ENCODE measurements at places on chromosomes 4 and X.

DNA sequence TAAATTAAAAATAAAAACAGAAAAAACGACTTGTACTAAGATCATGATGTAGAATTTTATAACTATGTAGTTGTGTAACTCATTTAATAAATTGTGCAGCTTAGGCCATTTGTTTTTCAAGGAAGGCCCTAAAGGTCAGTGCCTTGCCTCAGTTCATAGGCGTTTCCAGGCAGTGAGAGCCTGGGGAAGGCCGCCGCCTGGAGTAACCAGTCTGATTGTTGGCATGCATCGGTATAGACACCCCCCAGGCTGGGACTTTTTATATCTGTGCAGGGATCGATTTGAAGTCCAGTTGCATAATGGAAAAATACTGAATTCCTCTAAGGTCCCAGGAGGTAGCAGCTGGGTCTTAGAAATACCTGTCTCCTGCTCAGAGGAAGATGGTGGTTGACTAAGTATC, 77.2 kb downstream of the TMEM131L start:
- no peak for DNase-seq

DNA sequence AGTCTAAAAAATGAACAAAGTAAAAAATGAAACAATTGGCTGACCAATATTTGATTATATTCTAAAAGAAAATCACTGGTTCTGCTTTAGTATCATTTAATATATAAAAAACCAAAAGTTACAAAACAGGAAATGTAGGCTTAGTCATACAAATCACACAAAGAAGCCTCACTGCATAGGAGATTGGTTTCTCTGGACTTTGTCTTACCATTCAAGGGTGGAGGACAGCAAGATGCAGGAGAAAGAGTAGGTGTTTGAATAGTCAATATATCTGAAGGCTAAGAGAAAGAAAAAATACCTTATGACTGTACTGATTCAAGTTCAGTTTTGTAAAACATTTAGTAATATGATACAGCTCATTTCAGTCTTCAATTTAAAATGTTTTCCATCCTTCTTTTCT, 28.6 kb upstream of the TAF9B start:
- no peak for DNase-seq

- DNase-seq: no peak
Measured at GRCh38 chr4:169231647-169232262, 39.0 kb downstream of the SH3RF1 start.

GRCh38 chrX:10326578-10326977, 169.8 kb downstream of the CLCN4 start:
- no peak for DNase-seq

DNA sequence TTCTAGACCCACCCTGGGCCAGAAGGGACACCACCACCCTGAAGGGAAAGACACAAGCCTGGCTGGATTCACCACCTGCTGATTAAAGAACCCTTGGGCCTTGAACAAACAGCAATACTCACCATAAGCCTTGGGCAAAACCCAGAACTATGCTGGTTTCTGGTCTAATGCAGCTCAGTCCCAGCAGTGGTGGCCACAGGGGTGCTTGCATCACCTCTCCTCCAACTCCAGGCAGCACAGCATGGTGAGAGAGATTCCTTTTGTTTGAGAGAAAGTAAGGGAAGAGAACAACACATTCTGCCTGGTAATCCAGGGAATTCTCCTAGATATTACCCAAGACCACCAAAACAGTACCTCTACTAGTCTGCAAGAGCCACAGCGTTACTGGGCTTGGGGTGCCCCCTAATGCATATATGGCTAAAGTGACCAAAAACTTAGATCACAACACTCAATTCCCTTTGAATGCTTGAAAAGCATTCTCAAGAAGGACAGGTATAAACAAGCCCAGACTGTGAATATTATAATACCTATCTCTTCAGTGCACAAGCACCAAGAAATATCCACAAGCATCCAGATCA, 25.7 kb downstream of the RNF128 start:
- DNase-seq: no peak

GRCh38 chr4:132502096-132502552, 647.0 kb upstream of the PCDH10 start:
- DNase-seq: no peak

GRCh38 chr4:131427000-131427399, 1722.1 kb upstream of the PCDH10 start:
- DNase-seq: no peak

DNA sequence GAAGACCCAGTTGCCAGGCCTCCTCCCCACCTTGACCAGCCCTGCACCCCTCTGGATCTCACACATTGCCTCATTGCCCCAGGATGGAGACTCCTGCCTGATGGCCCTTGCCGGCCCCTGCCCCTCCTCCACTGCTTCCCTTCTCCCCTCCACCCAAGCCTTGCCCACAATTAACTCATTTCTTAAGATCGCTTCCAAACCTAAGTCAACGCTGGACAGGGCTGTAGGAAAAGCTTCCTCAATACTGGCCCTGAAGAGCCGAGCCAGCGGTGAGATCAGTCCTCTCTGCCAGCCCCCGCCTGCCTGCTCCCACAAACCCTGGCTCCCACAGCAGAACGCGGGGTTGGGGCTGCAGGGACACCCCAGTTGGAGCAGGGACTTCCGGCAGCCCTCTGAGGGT, 7.5 kb upstream of the HAUS7 start:
- no peak for DNase-seq

GRCh38 chr4:152820073-152820472, 40.3 kb downstream of the ARFIP1 start:
- no peak for DNase-seq

DNA sequence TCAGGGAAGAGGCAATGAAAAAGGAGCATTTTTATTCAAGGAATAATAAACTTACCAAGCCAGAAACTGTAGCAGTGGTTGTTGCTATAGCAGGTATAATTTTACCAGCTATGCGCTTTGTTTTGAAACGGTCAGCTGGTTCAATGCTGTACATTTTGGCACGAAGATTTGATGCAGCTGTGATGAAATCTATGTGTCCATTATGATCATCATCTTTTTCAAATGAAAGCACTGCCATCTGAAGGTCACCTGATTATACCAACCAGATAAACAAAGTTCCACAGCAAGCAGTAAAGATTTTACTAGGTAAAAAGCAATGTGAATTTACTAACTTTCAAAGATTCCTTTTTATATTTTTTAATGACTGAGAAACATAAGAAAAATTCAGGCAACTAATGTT, 66.4 kb downstream of the STAP1 start:
- no peak for DNase-seq

- DNase-seq: no peak
Measured at GRCh38 chr4:65508168-65508567, 162.1 kb downstream of the EPHA5 start.

- no peak for DNase-seq
Measured at GRCh38 chrX:13093529-13094140, 49.2 kb upstream of the FAM9C start.

DNA sequence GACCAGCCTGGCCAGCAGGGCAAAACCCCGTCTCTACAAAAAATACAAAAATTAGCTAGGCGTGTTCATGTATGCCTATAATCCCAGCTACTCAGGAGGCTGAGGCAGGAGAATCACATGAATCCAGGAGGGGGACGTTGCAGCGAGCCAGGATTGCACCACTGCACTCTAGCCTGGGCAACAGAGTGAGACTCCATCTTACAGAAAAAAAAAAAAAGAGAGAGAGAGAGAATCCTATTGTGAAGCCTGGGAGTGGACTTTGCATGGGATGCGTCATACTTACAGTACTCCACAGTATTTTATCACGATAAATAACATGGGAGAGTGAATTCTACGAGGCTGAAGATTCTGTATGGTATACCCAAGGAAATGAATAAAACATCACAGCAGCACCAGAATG, 139.6 kb downstream of the AASDH start:
- DNase-seq: no peak

DNA sequence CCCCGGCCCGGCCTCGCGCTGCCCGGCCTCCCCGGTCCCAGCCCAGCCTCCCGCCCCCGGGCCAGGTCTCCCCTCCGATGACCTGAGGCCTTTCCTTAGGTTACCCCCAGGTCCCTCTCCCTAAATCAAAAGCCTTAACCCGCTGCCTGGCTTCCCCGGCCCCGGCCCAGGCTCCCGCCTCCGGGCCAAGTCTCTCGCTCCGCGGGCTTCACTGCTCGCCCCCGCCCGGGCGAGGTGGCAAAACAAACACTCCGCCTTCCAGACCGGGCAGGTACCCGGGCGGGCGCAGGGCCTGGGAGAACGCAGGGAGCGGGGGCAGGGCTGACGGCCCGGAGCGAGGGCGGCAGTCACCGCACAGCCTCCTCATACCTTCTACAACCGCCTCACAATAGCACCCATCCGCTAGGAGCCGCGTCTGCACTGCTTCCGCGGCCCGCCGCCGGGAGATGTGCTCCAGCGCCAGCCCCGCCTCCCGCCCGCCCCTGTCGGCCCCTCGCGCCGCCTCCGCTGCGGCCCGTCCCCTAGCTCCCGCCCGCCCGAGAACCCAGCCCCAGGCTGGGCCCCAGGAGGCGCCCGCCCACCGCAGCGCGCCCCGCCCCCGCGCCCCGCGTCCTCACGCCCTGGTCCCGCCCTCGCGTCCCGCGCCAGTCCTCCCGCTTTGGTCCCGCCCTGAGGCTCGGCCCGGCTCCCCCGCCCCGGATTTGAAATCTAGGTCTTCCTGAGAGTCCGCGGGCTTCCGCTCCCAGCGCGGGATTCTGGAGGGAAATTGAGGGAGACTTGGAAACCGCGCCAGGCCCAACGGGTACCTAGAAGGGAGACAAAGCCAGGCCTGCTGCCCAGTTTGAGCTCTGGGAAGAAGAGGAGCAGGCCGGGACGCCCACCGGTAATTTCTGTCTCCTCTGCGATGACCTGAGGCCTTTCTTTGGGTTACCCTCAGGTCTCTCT, at the start of the genes CASP3 and PRIMPOL:
TSS of gene CASP3 (minus strand) at position 422 of the 945 bp plus-strand sequence. CDS start 10,994 bp downstream, outside the sequence.
TSS of gene PRIMPOL (plus strand) at position 713 of the 945 bp plus-strand sequence. CDS start 7,403 bp downstream, outside the sequence.
- peak; percentile 92 for DNase-seq

DNA sequence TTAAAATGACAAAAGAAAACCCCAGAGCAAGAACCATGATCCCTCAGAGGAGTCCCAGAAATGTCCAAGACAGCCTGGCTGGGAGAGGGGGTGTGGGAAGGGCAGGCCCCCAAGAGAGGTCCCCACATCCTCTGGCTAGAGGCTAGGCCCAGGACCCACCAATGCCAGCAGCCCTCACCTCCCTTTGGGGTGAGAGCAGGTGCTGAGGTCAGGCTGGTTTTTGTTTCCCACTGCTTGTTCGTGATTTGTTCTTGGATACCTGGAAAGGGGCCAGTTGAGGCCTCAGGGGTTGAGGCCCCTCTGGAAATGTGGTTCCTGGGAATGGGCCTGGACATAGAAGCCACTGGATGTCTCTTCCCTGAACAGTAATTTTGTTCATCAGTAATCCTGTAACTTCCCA, 2.3 kb upstream of the GRSF1 start:
- DNase-seq: no peak

DNA sequence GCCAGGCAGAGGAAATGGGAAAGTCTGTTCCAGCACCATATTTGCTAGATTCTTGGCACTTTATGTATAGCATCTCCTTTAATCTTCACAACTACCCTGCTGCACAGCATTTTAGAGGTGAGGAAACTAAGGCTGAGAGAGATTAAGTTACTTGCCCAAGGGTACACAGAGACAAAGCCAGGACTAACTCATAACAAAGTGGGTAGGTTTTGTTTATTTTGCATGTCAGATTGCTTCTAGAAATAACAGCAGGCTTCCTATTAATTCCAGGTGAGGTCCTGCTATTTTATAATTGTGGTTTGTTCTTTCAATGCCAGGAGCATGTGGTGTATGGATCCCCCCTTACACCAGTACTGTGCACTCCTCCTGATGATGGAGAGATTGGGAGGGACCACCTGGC, 15.0 kb downstream of the TCEANC start:
- DNase-seq: no peak

GRCh38 chrX:87376896-87377295, 140.7 kb upstream of the KLHL4 start:
- no peak for DNase-seq

GRCh38 chr4:7361280-7361895, 73.3 kb downstream of the PSAPL1 start:
- DNase-seq: no peak

DNA sequence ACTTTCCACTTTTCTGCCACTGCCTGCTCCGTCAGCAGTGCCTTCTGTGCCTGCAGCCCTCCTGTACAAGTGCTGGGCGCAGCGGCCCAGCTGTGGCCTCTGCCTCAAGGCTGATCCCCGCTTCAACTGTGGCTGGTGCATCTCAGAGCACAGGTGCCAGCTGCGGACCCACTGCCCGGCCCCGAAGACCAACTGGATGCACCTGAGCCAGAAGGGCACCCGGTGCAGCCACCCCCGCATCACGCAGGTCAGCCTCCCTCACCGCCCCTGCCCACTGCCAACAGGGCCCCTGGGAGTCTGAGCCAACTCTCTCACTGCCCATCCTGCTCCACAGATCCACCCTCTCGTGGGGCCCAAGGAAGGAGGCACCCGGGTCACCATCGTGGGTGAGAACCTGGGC, 7.5 kb downstream of the PLXNA3 start:
- DNase-seq: no peak

- DNase-seq: no peak
Measured at GRCh38 chr4:142211444-142211843, 575.1 kb downstream of the IL15 start.

DNA sequence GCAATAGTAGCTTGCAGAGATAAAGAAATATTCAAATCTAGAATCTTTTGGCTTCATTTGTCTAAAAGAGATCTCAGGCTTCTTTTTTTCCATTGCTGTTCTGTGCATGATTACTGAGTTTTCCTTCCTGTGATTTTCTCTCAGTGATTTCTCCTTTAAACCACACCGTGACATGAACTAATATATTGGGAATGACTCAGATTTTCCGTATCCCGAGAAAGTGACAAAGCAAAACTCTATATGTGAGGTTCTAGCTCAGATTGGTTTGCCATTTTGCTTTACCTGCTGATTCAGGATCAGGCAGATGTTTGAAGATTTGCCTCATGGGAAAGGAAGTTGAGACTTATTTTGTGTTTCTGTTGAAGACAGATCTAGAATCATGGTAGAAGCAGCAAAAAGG, 59.4 kb downstream of the MTHFD2L start:
- DNase-seq: no peak

DNA sequence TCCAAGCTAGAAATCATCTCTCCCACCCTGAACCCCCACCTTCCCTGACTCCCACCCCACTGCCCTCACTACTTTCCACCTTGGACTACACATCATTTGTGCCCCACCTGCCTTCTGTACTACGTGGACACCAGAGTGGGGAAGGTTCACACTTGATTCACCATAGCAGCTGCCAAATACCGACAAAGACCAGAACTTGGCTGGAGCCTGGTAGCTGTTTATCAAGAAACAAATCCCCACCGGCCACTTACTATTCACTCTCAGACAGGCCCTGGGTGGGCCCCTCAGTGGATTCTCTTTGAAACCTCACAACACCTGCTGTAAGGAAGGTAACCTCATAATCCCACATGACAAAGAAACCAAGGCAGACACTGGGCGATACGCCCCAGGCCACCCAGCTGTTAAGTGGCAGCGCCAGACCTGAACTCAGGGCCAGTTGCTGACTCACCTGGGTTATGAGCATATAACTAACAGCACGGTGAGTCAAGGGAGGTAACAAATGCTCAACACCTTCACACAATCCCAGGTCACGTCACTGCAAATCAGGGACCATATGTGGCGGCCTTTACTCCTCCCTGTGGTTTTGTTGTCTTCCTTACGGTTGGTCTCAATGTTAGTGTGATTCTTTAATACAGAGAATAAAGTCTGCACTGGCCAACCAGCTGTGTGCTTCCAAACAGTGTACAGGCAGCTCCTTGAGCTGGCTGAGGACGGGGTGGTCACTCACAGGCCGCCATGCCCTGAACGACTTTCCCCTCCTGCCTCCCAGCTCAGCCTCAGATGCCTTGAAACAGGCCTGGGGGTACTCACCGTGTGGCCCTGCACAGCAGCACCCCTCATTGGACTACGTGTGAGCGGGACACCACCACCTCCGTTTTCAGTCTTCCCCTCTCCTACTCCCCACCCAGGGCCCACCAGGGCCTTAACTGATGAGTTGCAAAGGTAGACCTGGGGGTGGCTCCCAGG, 7.5 kb downstream of the WDR1 start:
- no peak for DNase-seq

All from activated T-cell treated with anti-CD3 and anti-CD28 coated beads for 1 hour (primary cell).